ENCODE measurements at places on chromosomes 16 and 17.

DNA sequence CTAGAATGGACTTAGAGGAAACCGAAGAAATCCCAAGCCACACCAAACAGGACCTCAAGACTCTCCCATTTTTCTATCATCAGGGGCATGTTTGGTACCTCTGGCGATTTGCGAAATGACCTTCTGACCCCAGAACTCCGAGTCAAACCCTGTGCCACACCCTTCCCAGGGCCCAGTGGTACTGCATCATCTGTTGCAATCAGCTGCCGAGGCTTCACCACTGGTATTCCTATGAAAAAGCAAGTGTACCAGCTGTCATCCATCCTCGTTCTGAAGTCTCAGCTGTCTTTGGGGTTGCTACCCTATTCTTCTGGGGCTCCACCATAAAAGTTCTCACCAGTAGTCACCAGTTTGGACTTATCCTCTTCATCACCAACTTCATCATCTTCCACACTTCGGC, 2.3 kb upstream of the RSKR start:
- DNase-seq = no peak

- no peak for DNase-seq
These were observed 17.6 kb downstream of the DRC3 start for GRCh38 chr17:17990282-17990681.

DNA sequence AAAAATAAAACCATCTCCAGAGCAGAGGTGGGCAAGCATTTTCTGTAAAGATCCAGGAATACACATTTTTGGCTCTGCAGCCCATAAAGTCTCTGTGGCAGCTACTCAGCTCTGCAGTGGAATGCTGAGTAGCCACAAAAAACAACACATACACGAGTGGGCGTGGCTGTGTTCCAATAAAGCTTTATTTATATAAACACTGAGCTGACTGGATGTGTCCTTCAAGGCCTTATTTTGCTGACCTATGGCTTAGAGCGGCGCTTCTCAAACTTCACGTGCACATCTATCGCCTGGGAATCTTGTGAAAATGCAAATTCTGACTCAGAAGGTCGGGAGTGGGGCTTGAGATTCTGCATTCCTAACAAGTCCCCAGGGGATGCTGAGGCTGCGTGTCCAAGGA, 39.7 kb downstream of the XYLT1 start:
- no peak for DNase-seq

DNA sequence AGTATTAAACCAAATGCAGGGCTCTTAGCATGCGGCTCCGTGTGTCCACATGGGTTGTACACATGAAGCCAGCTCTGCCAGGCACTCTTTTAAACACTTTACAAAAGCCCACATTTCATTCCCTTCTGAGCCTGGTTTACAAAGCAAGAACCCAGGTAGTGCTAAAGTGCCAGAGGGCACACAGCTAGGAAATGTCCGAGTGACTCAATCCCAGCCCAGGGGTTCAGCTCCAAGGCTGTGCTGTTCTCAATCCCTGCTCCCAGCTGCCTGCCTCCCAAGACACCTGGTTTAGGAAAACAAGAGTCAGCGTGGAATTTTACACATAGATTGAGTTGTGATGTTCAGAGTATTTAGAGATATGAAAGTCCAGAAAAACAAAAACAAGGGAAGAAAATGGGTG, 13.3 kb upstream of the DCAF7 start:
- DNase-seq = no peak

- no peak for DNase-seq
These were observed 2.4 kb downstream of the SLC5A10 start for GRCh38 chr17:18954321-18954720.

DNA sequence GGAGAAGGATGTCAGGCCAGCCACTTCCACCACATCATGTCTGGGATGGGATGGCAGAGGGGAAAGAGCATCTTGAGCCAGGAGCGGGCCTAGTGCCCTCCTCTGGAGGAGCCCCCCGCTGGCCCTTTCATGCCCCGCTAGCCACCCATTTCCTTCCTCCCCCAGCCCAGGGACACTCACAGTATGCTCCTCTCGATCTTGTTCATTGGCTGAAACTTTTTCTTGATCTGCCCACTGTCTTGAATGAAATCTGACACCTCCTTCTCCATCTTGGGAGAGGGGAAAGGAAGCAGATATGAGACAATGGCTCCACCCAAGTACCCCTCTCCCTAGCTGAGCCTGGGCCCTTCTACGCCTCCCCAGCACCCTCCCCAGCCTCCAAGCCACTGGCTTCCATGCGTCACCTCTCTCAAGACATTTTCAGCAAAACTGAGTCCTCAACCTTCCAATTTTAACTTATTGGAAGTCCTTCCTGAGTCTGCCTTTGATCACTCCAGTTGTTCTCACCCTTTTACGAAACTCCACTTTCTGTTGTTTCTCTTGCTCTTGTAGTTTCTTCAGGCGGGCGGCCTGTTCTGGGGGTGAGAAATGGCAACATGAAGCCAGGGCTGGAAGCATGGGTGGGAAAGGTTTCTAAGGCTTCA, 7.2 kb downstream of the SPAG7 start:
- no peak for DNase-seq

GRCh38 chr17:78272181-78272913, 40.9 kb downstream of the TMEM235 start:
- no peak for DNase-seq

GRCh38 chr17:40548982-40549685, 16.1 kb downstream of the CCR7 start:
- DNase-seq = no peak

DNA sequence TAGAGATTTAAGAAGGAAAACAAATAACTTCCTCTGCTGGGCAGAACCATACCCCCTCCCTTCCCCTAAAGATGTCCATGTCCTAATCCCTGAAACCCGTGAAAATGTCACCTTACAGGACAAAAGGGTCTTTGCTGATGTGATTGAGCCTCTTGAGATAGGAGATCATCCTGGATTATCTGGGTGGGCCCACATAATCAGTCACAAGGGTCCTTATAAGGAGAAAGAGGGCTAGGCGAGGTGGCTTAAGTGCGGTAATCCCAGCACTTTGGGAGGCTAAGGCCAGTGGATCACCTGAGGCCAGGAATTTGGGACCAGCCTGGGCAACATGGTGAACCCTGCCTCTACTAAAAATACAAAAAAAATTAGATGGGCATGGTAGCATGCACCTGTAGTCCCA, 12.0 kb upstream of the SLC39A11 start:
- DNase-seq = no peak

Measured in vagina (tissue), 2 donors.